ENCODE measurements at places on chromosomes 6 and 20.

GRCh38 chr6:121823437-121823851, 388.0 kb downstream of the GJA1 start:
- no peak for DNase-seq

GRCh38 chr20:44734938-44735337, 10.7 kb upstream of the KCNK15 start:
- no peak for DNase-seq

DNA sequence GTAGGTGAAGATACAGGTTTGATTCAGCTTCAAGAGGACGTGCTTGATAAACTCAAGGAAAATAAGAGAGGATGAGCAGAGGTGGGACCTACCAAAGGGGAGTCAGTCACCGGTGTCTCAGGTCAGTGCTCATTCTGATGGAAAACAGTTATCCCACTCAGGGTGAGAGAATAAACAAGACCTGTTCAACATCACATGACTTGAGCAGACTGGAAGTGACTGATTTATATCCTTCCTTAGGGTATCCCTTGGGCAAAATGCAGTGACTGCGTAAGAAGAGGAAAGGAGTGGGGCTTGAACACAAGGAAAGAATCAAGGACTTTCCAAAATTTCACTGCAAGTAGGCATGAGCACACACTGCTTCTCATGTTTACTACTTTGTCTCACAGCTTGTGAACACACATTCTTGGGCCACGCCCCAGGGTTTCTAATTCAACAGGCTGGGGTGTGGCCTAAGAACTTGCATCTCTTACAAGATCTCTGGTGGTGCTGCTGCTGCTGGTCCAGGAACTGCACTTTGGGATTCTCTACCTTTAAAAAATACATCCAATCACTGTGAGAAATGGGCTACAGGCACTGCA, 11.6 kb downstream of the CST3 start:
- DNase-seq, result no peak

DNA sequence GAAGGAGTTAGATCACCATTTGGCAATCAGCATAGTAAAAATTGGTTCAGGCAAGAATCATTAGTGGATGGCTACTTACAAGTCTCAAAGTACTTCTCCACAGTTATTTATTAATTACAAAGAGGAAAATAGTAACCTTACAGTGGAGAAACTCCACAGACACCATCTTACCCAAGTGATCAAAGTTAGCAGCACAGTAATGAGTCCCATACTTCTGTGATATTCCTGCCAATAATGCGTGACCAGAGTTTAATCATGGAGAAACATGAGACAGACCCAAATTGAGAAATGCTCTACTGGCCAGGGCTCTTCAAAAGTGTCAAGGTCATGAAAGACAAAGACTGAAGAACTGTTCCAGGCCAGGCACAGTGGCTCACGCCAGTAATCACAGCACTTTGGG, 9.5 kb downstream of the TBC1D7 start:
- no peak for DNase-seq

GRCh38 chr6:87723170-87724078, 21.4 kb upstream of the AKIRIN2 start:
- DNase-seq, result no peak

GRCh38 chr6:138229663-138230179, 11.4 kb upstream of the PBOV1 start:
- DNase-seq, result no peak

GRCh38 chr6:136066005-136066404, 184.1 kb downstream of the MTFR2 start:
- DNase-seq, result no peak

GRCh38 chr20:47620808-47621805, 119.4 kb downstream of the NCOA3 start:
- DNase-seq, result no peak

Measured in activated T-cell treated with anti-CD3 and anti-CD28 coated beads for 4 hours (primary cell).